ENCODE measurements at places on chromosomes 4 and X.

GRCh38 chr4:106775636-106776035 is 260.5 kb downstream of the DKK2 start:
- DNase-seq: peak; percentile 4

DNA sequence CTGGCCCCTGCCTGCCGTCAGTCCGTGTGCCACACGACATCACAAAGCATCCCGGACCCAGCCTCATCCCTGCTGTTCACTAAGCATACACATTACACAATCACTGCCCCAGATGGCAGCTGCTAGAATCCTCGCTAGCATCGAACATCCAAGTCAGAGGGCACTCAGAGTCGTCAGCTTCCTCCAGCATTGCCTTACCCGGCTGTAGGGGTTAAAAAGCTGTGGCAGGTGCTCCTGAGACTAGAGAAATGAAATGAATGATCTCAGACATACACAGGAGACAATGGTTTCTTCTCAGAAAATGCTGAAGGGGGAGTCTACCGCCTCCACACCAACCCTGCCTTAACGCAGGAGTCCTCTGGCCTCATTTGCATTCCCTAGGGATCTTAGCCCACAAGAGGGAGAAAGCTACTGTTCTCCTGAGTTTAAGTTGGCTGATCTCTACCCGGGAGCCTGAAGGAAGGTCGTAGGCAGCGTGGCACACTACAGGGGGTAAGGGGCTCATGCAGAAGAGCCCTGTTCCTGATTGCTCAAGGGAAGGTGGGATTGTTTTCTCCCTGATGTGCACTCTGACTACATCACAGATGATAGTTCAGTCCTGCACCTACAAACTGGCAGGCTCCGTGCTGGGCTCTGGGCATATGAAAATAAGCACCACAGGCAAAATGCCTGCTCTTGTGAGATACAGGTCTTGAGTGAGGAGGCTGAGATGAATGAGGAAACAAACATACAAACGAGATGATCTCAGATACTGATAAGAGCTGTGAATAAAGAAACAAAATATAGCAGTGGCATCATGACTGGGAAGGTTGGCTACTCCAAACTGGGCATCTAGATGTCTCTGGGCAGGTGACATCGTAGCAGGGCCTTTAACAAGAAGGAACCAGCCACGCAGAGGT is 2.6 kb upstream of the KIAA0232 start:
- no peak for DNase-seq

GRCh38 chr4:2829321-2829932 is 14.2 kb upstream of the ADD1 start:
- no peak for DNase-seq

DNA sequence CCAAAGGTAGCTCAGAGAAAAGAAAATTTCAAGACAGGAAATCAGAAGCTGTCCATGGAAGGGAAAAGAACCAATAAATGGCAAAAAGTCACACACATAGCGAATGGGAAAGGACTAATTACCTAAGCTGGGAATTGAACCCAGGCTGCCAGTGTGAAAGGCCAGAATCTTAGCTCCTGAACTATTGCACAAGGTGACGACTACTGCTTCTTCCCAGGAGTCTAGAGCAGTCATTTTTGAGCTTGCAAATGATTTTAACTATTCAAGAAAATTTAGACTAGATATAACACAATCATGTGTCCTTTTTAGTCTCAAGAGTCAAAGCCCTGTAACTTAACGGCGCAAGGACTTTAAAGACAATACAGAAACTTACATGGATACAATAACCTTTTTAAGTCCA is 34.1 kb upstream of the ZNF81 start:
- DNase-seq: peak; percentile 16

DNA sequence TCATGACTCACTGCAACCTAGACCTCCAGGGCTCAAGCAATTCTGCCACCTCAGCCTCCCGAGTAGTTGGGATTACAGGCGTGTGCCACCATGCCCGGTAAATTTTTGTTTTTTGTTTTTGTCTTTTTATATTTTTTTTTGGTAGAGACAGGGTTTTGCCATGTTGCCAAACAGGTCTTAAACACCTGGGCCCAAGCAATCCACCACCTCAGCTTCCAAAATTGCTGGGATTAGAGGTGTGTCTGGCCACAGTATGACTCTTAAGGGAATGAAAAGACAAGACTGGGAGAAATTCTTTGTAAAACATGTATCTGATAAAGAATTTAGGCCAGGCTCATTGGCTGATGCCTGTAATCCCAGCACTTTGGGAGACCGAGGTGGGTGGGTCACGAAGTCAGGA is 29.2 kb upstream of the PDGFRA start:
- no peak for DNase-seq

DNA sequence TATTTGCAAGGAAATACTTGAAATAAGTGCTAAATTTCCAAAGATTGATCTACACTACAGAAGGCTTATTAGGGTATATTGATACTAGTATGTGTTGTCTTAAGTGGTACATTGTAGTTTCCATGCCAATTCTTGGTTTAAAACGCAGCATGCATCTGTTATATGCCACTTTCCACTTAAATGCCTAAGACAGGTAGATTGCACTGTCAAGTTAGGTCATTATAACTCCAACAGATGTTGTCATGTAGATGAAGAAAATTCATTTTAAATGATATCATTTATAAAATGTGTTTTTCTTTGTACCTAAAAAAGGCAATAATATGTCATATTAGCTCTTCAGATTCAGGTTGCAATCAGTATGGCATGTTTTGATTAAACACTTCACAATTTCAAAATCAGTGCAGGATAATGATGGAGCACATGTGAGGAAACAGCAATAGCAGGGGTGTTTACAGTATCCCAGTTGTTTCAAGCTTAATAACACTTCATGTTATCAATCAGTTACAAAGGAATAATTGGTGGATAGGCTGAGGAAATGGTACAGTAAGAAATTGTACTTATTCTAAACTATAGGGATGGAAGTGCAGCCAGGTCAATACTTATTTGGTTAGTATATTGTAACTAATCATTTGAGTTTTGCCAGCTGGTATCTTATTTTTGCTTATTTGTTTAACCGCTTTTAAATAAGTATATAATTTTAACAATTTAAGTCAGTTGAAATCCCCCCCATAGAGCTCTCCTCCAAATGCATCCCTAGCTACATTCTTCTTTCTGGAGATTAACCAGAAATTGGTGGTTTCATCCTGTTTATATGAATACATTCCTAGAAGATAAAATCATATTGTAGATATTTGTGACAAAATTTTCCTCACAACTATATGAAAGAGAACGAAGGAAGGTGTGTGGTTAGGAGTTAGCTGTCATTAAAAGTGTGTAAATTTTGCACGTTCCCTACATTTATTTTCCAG is 454.4 kb upstream of the ATOH1 start:
- DNase-seq: no peak

DNA sequence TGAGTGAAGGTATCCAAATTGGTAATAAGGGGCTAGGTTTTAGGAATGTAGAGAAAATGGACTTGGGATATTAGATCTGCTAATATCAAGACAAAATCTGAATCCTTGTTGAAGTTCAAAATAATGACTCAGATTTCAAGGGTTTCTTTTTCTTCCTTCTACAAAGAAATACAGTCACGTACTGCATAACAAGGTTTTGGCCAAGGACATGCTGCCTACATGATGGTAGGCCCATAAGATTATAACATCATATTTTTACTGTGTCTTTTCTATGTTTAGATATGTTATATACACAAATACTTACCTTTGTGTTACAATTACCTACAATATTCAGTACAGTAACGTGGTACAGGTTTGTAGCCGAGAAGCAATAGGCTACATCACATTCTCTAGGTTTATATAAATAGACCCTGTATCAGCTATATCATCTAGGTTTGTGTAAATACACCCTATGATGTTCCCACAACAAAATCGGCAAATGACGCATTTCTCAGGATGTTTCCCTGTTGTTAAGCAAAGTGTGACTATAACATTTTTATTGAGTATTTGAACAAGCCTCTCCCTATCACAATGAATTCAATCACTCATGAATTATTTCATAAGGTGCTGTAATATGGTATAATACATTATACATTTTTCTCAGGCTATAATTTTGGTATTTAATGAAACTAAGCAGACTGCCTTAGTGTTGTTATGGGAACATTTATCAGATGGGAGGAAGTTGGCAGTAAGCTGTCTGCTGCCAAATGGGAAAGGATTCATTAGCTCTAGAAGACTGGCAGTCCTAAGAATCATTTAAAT is 186.3 kb downstream of the PPP3CA start:
- peak; percentile 34 for DNase-seq

DNA sequence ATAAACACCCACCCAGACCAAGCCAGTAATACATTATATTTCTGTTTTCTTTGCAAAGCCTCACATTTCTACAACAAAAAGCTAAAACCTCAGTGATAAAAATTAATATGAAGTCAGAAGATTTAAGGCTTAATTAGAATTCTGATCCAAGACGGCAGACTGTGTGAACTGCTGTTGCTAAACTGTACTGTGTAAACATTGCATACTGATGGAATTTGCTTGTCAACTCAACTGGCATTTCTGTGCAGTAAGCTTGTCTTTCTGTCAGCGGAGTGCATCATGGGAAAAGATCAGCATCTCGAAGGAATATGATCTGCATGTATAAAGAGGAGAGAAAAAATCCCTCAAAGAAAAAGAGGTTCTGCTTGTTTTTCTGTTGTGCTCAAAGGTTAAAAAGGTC is 69.4 kb upstream of the SPANXB1 start:
- no peak for DNase-seq

GRCh38 chr4:118909173-118909956 is 20.7 kb downstream of the SYNPO2 start:
- no peak for DNase-seq

DNA sequence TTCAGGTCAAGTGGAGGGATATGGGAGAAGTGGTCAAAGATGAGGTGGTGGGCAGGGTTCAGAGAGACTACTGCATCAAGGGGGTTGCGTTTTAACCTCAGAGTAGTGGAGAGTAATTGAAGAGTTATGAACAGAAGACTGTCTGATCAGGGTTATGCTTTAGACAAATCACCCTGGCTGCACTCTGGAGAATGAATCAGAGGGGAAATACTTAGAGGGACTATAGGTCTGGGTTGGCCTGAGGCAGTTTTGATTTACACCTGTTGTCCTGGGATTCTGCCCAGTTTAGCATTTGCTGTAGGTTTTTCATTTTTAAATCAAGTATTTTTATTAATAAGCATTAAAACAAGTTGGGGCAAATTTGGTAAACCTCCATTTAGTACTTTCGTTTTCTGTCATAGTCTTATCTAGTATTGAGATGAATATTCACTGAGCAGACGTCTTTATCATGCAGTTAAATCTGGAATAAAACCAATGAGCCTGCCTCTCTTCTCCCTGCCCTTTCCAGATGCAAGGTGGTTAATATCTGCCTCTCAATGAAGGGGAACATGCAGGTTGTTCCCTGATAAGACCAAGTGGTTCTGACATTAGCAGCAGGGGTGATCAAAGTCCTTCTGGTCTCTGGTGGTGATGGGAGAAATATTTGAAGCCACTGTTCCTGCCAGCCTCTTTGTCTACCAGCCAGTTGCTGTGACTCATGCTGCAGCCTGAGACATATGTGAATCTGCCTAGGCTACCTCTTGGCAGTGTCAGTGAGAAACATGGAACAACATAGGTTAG is 116.0 kb upstream of the RPS6KA3 start:
- DNase-seq: peak; percentile 50

DNA sequence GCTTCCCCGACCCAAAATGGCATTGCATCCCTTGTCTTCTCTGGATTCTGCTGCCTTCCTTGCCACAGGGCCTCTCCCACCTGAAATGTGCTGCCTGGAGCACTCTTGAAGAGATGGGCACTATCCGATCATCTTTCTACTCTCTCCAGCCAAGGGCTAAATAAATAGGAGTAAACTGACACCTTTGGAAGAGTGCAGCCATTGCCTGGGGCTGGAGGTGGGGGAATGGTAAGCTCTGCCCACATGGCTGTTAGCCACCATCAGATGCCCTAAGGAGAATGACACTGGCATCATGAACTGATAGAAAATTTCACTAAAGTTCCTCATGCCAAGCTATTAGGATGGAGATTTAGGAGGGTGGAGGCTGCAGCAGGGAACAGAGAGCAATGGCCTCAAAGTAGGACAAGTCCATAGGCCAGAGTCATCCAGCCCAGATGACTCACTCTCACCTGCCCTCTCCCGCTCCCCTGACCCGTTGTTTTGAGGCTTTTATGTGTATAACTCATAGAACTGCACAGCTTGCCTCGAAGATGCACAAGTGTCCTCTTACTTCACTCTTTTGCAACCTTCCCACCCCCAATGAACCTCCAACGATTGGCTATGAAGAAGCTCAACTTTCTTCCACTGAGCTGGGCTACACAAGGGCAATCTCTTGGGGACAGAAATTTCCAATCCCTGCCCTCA is 822 bp upstream of the PFKFB1 start:
- no peak for DNase-seq

DNA sequence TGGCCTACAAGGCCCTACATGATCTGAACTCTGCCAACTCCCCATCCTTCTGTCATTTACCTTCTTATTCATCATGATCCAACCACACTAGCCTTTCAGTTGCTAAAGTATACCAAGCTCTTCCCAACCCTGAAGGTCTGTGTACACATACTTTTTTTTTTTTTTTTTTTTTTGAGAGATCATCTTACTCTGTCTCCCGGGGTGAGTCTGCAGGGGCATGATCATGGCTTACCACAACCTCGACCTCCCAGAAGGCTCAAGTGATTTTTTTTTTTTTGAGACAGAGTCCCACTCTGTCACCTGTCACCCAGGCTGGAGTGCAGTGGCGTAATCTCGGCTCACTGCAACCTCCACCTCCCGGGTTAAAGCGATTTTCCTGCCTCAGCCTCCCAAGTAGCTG is 5.9 kb upstream of the UTP14A start:
- no peak for DNase-seq

- peak; percentile 95 for DNase-seq
These were observed 11.3 kb upstream of the SLC2A9 start for GRCh38 chr4:10032625-10033024.

DNA sequence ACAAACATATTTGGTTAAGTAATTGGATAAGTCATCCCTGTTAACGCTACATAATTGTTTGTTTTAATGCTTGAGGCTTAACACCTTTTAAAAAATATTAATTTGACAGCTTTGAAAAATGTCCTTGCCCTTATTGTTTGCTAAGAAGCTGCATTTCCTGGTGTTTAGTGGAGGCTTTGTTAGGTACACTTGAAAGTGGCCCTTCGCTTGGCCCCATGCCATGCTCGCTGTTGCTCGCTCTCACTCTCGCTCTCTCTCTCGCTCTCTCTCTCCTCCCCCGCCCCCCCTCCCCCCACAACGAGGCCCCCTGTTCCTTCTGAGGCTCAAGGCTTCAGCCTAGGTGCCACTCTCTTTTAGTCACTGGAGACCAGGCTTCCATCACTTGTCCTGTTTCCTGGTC is 139.6 kb downstream of the DCLK2 start:
- no peak for DNase-seq

DNA sequence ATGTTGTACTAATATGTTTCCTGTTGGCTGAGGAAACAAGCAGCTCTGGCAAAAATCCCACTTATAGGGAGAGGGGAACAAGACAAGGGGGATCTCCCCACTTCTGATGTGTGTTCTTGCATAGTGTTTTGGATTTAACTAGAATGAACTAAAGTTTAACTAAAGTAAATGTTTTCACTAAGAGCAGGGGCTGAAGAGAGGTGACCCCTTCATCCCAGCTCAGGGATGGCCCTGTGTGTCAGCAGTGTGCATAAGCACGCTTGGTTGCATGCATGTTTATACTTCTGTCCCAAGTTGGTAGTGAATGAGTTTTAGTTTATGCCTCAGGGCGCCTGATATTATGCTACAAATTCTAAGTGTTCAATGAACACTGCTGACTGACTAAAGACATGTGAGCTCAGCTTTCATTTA is 169.4 kb downstream of the MGST2 start:
- DNase-seq: no peak

GRCh38 chrX:30489323-30489722 is 88.2 kb downstream of the TASL start:
- peak; percentile 35 for DNase-seq

GRCh38 chrX:123830309-123830708 is 29.5 kb upstream of the XIAP start:
- DNase-seq: peak; percentile 37
